ENCODE measurements at places on chromosomes 4 and X.

DNA sequence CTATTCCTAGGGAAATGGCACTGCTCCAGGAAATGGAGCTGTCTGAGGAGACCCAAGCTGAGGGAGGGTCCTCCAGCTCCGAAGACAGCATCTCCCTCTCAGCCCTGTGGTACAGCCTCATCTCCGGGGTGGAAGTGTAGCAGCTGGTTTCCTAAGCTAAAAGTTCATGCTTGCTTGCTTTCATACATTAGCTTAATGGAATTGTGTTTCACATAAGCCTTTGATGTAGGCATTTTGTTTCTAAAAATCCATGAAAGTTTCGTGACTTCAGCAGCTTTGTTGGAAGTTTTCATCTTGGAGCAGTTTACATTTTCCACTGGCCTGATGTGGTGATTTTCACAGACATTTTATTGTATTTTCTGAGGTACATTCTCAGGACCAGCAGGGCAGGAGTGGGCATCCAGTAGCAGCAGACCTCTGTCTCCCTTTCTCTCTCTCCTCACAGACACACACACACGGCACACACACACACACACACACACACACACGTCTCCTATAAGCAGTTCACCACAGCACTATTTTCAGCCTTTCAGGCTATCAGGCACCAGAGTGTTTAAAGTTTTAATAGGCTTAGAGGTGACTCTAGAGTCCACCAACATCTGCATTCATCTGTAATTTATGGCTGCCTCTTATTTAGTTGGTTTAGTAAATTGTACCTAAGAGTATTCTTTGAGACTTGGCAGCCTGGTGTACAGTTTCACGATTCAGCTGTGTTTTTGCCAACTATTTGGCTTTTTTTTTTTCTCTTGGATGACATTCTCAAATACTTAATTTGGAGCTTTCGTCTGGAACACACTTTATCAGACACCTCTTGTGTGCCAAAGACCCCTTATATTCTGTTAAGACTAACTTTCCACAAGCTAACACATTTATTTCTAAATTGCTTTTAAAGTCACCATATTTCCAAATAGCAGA lies 225.8 kb upstream of the SFRP2 start:
- no peak for DNase-seq

- DNase-seq = no peak
Observed at GRCh38 chr4:81786063-81786763, 314.5 kb upstream of the RASGEF1B start.

GRCh38 chrX:116111497-116111896 lies 59.0 kb upstream of the AGTR2 start:
- DNase-seq = no peak

GRCh38 chr4:113026556-113026955 lies 22.9 kb upstream of the ANK2 start:
- DNase-seq = no peak

GRCh38 chr4:183142571-183143550 lies 43.8 kb downstream of the WWC2 start:
- DNase-seq = no peak

DNA sequence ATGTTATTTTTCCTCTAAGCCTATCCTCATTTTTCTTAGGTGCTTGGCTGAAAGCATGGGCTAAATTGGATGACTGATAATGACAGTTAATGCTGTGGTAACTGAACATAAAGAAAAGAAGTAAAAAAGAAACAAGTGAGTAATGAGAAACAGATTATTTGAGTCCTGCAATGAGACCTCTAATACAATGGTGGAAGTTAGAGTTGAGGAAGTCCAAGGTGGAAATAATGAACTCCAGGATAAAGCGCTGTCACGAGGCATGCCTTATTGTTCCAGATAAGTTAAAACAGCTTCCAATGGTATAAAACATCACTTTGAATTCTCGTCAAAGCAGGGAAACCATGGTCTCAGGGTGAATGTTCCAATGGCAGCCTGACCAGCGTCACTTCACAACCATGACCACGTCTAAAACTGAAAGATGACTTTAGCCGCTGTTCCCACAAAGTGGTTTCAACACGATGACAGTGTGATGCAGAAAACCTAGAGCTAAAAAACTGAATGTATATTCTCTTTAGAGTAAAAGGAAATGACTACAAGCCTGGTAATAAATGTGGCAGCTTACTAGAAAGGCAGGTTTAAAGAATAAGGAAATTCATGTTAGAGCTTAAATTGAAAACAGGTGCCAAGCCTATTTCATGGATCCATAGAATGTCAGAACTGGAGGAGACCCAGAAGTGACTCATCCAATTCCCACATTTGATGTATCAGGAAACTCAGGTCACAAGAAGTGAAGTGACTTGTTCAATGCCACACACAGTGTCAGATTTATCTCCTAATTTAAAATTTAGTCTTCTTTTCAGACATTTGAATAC lies 202.6 kb upstream of the GYPA start:
- DNase-seq = no peak

All from stimulated activated CD8-positive, alpha-beta memory T cell treated with anti-CD3 and anti-CD28 coated beads, Interleukin-15, amount 100 ng/mL, for 24 hours (primary cell).